Suppressor macrophage treated with lipopolysaccharide for 1 hour (primary cell): ENCODE measurements at places on chromosomes 3 and 15.

DNA sequence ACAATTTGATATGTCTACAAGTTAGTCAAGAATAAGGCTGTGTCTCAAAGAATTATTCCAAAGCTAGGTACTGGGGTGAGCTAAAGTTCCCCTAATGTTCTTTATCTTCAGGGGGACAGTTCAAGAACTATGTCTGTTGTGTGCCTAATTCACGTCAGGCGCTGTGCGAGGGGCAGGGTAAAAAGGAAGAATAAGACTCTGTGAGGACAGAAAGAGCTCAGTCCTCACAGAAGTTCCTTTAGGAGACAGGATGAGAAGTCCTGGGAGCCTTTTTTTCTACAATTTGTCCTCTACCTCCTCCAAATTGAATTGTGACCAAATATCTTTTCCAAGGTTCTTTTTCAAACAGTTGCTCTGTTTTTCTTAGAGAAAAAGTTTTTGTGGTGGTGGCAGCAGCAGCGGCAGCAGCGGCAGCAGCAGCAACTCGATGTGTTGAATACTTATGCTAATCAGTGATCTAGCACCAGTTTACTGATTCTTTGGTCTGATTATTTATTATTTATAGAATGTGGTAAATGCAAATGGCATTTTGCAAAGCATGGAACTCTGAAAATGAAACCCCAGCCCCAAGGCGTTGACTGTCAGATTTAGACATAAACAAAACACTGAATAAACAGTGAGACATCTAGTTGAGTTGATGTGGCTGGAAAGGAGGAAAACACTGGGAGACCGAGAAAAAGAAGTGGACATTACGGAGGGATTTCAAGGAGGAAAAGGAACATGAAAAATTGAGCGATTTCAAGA, 88.6 kb downstream of the GTPBP8 start:
- no peak for DNase-seq

DNA sequence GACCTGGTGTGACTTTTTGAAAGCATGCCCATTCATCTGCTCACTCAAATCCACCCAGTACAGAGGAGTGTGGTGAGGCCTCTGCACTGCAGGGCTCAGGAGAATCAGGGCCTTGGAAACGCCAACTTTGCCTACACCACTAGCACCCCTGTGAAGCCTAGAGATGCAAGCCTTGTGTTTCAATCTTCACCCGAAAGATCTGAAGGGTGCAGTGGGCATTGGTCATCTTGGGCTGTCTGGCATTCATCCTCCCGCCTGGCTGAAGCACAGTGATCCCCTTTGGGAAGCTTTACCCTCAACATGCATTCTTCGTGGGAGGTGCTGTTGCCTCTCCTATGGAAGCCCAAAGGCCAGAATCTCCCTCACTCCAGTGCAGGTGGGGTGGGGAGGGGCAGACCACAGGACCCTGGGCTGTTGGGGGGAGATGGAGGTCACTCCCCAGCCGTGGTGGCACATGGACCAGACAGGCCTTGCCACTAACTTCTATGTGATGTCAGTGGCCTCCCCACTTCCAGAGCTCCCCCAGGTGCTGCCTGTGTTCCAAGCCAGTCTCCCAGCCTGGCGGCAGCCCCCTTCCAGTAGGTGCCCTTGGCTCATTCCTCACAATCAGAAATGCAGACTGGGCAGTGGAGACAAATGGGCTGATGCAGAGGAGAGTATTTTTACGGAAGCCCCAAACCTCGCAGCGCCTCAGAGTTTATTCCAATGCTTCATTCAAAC, 92.5 kb downstream of the ADAMTS17 start:
- no peak for DNase-seq

DNA sequence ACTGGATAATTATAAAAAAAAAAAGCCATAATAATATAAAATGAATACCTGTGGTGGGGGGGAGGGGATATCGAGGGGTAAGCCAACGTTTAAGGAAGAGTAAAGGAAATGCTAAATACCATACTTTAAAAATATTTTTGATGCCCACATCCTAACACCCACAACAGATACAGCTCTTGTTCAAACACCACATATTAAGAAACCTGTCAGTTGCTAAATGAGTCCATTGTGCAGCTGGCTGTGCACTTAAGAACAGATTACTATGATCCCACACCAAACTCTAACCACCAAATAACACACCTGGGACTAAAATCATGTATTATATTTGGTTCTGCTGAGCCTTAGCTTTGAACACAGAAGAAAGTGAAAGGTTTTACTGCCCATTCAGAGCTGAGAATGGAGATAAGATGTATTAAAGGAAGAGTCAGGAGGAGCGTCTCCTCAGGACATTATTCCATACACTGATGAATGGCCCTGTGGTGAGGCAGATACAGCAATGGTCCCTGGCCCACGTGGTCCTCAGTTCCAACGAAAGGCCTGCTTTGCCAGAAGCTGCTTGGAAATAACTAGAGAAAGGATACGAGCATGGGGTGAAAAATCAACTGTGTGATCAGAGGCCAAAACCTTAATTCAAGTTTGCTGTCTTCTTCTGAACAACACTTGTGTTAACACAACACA, 515.4 kb downstream of the FOXP1 start:
- DNase-seq, result no peak

- no peak for DNase-seq
Measured at GRCh38 chr3:181230258-181230657, 240.7 kb upstream of the DNAJC19 start.

GRCh38 chr3:173732237-173732636, 334.7 kb downstream of the NLGN1 start:
- DNase-seq, result no peak

GRCh38 chr3:25287291-25287884, 140.7 kb upstream of the RARB start:
- DNase-seq, result no peak

DNA sequence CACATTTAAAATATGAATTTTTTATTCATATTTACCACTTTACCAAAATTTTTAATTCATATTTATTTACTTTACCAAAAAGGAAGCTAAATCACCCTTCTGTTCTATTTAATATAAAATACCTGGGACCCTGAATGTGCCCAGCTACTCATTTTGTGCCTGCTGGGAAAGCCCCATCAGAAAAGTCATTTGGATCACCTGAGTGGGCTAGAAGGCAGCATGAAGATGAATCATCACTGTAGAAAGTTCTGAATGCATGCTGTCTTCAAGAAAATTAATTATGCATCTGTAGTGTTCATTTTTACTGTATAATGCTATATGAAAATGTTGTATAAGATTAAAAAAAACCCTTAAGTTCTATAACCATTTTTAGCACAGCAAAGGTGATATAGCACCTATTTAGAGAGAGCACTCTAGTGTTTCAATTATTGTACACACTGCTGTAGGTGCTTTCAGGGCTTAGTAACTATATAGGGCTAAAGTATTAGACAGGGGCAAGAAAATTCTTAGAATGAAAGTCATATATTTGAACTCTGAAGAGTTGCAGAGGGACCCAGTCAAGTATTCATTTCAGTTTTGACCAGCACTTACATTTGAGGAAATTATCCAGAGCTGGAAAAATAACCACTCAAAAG, 175.1 kb downstream of the NFKBIZ start:
- peak; percentile 46 for DNase-seq

DNA sequence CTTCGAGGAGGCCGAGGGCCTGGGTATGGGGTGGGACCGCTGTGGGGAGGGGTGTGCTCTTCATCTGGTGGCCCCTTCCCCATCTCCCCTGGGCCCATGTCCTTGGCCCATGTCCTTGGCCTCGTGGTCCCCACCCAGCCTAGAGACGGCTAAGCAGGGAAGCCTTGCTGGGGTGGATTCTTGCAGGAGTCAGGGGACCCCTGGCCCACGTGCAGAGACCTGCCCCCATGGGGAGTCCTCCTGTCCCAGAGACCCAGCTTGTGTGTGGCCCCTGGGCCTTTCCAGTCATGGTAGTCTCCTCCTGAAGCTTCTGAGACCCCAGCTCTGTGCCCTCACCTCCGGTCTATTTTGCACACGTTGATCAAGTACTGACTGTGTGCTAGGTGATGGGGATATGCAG, 97.4 kb downstream of the TBC1D2B start:
- no peak for DNase-seq

DNA sequence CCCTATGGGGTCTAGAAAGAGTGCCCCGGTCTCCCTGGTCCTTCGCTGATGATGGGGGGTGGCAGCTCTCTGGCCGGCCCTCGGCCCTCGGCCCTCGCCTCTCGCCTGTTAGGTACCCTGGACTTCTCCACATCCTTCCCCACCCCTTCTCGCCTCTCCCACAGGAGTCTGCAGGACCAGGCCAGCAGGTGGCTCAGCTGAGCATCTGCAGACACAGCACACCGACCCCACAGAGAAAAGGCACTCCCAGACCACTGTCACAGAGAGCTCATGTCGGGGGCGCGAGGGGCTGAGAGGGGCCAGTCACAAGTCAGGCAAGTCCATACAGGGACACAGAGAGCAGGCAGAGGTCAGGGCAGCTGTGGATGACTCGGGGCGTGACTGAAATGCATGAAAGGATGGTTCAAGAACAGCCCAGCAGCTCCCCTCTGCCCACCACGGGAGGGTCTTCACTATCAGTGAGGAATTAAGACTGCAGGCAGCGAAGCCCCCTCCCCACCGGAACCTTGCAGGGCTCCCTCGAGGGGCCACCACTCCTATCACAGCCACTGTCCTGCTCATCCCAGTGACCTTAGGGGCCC, 181.7 kb upstream of the NSMCE3 start:
- no peak for DNase-seq

GRCh38 chr3:77931255-77932009, 891.5 kb downstream of the ROBO2 start:
- no peak for DNase-seq
